ENCODE measurements at places on chromosomes 2 and 18.
A peak's percentile ranks its signal among the peaks of the same experiment; 100 is the strongest.

DNA sequence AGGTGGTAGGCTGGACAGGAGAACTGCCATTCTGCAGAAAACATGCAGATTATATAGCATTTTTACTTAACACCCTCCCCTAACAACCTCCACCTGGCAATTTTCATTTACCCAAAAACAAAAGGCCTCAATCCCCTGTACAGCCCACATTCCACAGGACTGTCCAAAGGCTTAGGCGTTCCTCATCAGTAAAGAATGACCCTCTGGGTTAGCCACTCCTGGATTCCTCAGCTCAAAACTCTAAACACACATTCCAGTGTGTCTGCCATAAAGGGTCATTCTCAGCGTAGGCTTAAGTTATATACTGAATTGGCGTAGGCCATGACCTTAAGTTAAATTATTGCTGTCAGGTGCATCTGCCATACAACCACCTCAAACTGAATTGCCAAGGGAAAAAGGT lies 261.8 kb upstream of the CHAC2 start:
- DNase-seq = no peak

GRCh38 chr2:166424841-166425240 lies 49.1 kb upstream of the SCN9A start:
- no peak for DNase-seq

DNA sequence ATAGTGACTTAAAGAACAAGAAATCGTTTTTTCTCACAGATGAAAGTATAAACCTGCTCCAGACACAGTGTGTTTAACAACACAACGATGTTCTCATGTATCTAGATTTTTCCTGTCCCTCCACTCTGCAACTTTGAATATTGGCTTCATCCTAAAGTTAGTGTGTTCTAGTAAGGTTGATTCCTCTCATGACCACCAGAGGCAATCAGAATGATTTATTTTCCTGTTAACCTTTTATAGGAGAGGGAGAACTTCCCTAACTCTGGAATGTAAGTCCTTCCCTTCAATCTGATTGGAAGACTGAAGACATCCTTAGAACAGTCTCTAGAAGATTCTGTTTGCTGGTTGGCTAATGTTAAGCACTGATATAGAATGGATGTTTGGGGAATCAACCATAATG lies 41.0 kb upstream of the TAF4B start:
- DNase-seq = peak; percentile 1

- DNase-seq = no peak
Observed at GRCh38 chr2:210007895-210008294, 5.5 kb downstream of the RPE start.

- no peak for DNase-seq
Observed at GRCh38 chr18:54790109-54790508, 38.2 kb upstream of the RAB27B start.

DNA sequence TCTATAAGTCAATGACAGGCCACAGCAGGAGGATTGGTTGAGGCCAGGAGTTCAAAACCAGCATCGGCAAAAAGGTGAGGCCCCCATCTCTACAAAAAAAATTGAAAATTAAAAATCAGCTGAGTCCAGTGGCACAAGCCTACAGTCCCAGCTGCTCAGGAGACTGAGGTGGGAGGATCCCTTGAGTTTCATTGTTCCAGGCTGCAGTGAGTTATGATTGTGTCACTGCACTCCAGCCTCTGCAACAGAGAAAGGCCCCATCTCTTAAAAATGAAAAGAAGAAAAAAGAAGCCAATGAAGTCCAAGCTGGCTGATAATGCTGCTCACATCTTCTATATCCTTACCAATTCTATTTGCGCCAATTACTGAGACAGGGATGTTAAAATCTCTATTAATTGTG lies 39.1 kb downstream of the MRPS5 start:
- DNase-seq = no peak

GRCh38 chr18:3667255-3668137 lies 217.5 kb downstream of the TGIF1 start:
- DNase-seq = no peak

GRCh38 chr2:158403237-158403636 lies 53.3 kb downstream of the CCDC148 start:
- no peak for DNase-seq

DNA sequence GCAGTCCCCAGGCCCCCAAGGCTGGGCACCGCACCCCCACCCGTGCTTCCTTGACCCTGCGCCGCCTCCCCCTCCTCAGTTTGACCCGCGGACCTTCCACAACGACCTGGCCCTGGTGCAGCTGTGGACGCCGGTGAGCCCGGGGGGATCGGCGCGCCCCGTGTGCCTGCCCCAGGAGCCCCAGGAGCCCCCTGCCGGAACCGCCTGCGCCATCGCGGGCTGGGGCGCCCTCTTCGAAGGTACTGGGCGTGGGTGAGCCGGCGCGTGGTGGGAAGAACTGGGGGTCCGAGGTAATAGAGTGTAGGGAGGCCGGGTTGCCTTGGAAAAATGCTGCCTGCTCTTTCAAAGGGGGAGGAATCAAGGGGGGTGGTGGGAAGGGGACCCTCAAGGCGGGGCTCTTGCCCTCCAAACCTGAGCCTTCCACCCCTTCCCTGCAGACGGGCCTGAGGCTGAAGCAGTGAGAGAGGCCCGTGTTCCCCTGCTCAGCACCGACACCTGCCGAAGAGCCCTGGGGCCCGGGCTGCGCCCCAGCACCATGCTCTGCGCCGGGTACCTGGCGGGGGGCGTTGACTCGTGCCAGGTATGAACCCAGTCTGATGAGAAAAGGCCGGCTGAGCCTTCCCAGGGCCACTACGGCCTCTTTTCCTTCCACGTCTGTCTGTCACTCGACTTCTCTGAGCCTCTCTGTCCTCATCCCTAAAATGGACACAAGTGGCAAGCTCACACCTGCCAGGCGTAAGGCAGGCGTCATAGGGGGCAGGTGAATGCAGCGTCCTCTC lies 2.6 kb downstream of the PRSS56 start:
- no peak for DNase-seq

DNA sequence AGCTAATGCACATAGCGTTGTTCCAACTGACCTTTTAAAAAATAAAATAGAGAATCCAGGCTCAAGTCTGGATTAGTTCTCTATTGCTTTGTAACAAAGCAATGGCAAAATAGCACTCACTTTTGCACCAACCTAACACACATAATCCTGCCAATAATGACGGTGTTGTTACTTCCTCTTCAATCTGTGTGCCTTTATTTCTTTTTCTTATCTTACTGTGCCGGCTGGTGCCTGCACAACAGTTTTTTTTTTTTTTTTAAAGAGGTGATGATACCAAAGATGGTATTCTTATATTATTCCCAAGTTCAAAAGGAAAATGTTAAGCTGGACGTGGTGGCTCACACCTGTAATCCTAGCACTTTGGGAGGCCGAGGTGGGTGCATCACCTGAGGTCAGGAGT lies 3.4 kb downstream of the PLB1 start:
- DNase-seq = no peak

DNA sequence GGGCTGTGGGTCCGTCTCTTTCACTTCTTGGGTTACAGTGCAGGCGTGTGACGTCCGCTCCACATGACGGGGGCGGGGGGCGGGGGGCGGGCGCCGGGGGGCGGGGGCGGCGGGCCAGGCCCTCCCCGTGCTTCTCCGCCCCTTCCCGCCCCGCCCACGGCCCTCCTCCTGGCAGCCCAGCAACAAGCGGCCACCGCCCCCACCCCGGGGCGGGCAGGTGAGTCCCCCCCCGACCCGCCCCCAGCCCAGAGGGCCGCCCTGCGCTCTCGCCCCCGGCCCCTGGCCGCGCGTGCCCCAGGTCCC lies 3.6 kb downstream of the ZNF516 start:
- DNase-seq = peak; percentile 84

DNA sequence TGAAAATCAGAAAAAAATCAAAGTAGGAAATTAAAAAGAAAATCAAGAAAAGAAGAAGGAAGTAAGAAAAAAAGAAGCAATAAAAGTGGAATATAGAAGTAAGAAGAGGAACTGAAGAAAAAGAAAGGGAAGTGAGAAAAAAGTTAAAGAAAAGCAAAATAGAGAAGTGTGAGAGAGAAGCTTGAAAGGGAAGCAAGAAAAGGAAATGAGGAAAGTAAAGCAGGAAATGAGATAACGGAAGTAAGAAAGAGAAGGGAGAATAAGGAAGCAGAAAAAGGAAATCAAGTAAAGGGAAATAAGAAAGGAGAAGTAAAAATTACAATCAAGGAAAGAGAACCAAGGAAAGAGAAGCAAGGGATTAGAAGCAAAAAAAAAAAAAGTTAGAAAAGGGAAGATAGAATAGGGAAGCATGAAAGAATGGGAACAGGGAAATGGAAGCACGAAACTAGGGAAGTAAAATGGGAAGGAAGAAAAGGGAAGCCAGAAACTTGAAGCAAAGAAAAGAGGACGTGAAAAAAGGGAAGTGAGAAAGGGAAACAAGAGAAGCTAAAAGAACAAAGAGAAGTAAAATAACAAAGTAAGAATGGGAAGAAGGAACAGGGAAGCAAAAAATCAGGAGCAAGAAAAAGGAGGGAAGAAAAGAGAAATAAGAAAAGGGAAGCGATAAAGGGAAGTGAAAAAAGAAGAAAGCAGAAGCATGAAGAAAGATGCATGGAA lies 243.3 kb upstream of the NCKAP5 start:
- DNase-seq = peak; percentile 4

DNA sequence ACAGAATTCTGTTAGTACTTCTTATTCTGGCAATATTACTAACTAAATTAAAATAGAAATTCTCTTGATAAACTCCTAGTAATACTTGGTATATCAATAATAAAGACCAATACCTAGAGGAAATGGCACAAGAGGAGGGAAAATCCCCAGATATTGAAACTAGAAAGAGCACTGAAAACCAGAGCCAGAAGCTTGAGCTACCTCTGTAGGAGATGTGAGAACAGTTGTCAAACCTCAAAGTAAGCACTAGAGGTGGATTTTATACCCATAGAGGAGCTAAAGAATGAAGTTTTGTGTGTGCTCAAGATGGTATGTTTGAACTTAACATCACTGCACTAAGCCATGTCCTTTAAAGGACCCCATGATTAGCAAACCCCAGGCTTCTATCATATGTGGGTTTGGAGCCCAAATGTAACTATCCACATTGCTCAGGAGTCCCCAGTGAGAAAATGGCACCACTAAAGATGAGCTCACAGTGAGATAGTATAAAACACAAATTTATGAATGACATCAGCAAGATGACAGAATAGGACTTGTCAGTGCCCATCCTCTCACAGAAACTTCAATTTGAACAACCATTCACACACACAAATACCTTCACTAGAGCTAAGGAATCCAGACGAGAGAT lies 122.1 kb downstream of the PKP4 start:
- no peak for DNase-seq

GRCh38 chr2:9914384-9915065 lies 37.0 kb upstream of the GRHL1 start:
- DNase-seq = peak; percentile 56

DNA sequence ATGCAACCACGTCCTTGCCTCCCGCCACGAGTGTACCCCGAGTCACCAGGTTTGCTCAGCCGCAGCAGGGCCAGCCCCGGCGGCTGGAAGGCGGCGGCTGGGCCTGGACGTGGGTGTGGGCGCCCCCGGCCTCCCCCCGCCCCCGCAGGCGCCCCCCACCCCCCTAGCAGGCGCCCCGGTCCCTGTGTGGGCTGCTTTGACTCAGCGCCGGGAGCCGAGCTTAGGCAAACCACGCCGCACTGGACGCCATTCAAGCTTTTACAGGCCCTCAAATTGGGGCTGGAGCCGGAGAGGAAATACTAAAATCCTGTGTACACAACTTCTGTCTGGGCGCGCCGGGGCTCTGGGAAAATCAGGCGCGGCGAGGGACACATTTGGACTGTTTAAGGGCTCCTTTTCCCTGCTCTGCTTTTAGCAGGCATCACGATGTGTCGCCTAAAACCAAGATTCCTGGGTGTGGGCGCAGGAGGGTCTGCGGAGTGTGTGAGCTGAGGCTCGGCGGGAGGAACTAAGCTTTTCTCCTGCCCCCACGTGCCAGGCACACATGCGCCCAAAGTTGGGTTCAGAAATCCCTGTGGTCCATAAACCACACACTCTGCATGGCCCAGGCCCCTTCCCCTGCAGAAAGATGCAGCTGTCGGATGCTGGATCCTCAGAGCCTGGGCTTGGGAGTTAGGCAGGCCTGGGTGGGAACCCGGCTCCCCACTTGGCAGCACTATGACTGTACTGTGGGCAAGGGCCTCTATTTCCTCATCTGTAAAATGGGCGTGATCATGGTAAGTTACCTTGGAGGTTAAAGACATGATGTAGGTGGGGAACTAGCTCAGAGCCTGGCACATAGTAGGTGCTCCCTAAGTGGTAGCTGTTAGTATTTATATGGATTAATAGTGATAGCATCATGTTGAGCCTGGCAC lies 57.6 kb downstream of the ATOH8 start:
- no peak for DNase-seq

- DNase-seq = no peak
Observed at GRCh38 chr2:128809880-128810279, 491.2 kb upstream of the HS6ST1 start.

- no peak for DNase-seq
Observed at GRCh38 chr18:62852851-62853250, 137.5 kb downstream of the PHLPP1 start.

DNA sequence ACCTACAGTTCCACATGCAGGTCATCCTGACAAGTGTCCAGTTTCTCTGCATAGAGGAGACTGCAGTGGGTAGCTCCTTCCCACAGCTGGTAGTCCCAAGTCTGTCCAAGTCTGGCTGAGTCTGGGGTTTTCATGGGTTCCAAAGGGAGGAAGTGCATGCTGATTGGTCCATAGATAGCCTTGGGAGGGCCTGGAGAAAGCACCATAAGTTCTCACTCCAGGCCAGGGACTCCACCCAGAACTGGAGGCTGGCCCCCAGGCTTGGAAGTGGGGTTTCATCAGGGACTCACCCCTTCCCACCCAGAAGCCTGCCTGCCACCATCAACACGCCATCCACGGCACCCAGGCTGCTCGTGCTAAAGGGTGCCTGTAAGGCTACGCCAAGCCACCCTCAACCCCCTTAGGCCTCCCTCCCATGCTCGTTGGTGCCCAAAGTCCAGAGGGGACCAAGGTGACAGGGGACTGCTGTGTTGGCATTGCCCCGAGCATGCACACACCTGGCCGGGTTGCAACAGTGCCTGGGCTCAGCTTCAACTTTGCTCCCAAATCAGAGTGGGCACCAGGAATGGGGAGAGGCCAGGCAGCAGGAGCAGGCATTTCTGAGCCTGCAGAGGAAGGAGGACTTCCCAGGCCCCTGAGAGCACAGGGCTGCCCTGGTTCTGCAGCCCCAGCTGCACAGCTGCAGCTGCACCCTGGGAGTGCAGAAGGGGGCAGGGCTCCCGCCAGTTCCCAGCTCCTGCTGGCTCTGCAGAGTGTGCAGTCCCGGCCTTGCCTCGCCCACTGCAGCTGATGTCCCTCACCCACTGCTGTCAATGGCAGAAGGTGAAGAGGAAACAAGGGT lies 116.5 kb upstream of the MAP2 start:
- no peak for DNase-seq

DNA sequence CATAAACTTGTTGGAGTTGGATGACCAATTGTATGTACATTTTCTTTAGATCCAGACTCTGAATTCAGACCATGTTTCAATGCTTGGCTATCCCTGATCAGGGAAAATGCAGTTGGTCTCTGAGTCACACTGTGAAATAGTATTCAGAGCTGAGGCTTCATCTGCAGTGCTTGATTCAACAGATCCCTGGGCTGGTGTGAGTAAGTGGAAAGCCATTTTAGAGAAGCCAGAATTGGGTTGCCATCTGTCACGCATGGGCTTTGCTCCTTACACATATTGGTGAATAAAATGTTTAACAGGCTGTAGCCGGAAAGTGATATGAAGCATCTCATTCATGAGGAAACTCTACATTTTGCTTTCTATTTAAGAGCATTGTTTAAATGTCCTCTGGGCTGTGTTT lies 50.0 kb upstream of the ACYP2 start:
- DNase-seq = no peak

Measured in NB4 (cell line).